Esophagus muscularis mucosa (tissue), 4 donors: ENCODE measurements at places on chromosomes 7 and 10. TPM values are rescaled to one million over a fixed set of nuclear protein-coding genes. Genes with fewer than 3 reads are reported as not detected.

GIMAP7 gene
- total RNA-seq: 20.4 TPM

RASA4 gene
- 32.0 TPM for total RNA-seq

CDC14C gene
- total RNA-seq: not detected

AQP1 gene
- 362 TPM for total RNA-seq

MAGI2 gene
- total RNA-seq: 22.3 TPM

PLEKHA1 gene
- 101 TPM for total RNA-seq

NUDT13 gene
- total RNA-seq: 1.3 TPM

GRIFIN gene
- not detected for total RNA-seq

MRPS24 gene
- total RNA-seq: 77.2 TPM

HHEX gene
- total RNA-seq: 8.3 TPM

RHOBTB1 gene
- total RNA-seq: 39.2 TPM

CALN1 gene
- total RNA-seq: not detected

OR2AE1 gene
- total RNA-seq: not detected

ABCB4 gene
- 1.0 TPM for total RNA-seq

DNA sequence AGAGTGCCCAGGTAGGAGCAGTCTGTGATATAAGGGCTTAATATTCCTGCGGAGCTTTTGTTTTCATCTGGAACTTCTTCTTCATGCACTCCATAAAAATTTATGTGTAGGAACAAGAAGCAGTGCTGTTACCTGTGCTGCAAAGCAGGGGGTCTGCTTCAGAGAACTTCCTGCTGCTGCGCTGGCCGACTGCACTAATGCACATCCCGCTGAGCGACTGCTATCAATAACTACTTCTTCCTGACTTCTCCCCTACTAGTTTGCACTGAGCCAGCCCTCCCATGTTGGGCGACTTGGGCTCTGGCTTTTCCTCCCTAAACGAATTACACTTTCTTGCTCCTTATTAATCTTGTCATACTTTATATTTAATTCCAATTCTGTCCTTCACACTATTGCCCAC is 150.3 kb downstream of the NEBL start:
- DNase-seq: no peak

DNA sequence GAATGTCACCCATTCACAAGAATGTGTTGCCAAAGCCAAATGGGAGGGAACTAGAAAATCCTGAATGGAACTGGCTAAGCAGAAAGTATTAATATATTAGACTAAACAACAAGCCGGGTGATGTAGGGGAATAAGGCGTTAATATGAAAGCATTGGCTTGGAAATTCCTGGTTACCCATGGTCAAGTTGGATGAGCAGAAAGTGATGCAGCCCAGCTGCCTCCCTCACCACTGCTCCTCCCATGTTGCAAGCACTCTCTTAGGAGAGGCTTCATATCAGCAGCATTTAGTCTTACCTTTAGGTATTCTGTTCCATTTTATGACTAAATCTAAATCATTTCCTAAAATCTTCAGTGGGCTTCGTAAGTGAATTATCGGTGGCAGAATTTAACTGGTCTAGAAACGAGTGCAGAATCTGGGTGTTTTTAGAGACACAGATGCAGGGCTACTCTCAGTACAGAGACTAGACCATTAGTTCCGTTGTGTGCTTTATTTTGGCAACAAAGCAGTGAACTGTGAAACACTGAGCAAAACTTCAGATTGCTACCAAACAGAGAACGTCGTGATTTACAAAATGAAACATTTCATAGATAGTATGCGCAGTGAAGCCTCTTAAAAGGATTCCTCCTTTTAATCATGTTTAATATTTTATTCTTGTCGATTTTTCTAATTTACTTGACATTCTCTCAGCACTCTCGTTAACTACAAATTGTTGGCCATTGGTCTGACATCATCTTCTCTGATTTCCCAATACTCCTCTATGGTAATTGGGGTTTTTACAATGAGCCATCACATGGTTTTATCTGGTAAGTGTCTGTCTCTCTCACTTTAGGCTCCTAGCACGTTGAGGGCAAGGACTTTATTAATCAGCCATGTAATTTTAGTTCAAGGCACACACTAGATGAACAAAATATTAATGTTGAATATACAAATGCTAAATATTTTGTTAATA is 22.0 kb upstream of the HGF start:
- no peak for DNase-seq

DNA sequence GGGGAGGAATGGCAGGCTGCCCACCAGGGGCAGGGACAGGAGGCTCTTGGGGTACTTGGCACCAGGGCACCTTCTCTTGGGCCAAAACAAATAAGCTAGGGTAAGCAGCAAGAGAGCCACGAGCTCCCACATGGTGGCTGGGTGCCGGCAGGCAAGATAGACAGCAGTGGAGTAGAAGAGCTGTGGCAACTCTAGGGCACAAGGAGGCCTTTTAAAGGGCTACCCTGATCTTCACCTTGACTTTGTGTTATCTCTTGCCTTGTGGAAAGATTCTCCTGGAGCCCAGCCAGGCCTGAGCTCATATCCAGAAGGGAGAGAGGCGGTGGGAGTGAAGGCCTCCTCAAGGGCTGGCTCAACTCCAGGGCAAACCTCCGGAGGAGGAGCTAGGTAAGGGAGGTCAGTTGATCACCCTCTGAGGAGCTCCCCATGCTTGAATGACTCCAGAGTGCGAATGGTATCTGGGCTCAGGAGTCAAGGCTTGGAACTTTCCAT is at the start of gene CYP17A1:
Gene CYP17A1 (minus strand): TSS at position 184 of the 492 bp plus-strand sequence. CDS start 52 bp downstream, at position 132.
- no peak for DNase-seq

DNA sequence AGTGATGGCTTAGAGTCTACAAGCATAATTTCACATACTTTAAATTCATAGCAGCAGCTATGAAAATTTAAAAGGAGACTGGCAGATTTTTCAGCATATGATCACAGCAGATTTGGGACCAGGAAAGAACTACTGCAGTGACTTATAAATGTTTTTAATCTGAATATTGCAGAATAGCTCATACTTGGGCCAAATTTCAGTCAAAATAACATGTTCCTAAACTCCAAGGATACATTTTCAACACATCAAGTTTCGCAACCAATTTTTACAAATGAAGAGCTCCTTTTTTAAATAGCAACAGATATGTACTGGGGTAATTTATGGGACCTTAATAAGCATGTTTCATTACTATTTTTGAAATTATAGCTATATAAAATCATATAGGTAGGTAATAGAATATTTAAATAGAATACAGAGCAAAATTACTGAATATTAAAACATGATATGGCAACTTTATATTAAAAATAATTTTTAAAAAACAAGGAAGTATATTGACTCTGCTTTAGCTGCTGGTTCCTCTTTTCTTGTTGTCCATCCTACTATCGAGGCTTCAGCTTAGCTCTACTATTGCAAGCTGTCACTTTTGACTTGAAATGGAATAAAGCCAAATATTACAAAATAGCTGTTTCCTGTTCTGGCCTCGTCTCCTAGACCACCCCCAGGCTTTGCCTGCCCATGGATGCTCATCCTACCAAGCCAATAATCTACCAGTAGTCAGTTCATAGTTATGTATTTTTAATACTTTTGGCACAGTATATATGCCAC is 123.1 kb downstream of the NRBF2 start:
- no peak for DNase-seq

DNA sequence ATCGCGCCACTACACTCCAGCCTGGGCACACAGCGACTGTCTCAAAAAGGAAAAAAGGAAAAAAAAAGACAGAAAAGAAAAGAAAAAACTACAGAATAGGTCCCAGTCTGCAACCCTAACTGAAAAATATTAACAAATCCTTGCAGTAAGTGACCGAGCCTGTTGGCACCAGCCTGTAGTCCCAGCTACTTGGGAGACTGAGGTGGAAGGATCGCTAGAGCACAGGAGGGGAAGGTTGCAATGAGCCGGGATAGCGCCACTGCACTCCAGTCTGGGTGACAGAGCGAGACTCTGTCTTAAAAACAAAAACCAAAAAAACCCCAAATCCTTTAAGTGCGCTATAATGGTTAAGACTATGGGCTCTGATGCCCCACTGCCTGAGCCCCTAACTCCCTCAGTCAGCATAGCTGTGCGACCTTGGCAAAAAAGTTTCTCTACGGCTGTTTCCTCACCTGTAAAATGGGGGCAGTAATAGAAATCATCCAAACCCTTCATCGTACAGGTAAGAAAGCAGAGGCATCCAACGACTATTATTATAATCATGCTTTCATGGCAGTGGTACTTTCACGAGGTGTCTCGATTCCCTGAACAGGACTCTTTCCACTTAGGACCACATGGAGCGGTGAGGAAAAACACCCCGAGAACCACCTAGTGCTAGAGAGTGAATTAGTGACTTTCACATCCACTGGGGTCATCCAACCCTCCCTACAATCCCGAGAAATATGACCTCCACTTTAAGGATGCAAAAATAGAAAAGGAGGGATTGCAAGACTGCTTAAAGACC is 755 bp downstream of the TOMM7 start:
- no peak for DNase-seq

GRCh38 chr10:125992254-125992653 is 95.9 kb downstream of the FANK1 start:
- DNase-seq: no peak

DNA sequence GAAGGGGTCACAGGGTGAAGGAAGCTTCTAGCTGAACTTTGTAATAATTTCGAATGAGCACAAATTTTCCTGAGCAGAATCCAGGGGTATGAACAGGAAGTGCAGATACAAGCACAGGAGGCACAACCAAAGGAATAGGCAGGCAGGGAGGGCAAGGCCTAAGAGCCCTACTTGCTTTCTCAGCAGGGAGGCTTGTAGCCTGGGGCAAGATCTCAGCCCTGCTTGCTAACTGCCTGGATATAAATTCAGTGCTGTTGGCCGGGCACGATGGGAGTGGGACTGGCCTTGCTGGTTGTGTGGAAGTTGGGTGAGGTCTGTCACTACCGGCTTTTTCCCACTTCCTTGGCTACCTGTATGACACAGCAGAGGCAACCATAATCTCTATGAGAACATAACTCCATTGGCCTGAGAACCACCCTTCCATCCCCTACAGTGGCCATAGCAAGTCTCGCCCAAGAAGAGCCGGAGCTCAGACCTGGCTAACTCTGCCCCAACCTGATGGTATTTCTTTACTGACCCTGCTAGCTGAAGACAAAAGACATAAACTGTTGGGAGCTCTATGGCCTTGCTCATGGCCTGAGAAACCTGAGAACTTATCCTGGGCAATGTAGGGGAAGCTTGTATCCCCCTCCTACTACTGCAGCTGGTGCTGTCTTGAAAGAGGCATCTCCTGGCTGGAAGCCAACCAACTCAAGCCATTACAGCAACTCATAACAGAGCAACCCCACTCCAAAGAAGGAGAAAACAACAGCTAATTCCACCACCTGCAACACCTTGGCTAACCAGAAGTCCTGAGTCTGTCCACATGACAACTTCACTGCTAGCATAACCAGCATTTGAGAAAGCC is 27.6 kb downstream of the CLDN12 start:
- DNase-seq: no peak

DNA sequence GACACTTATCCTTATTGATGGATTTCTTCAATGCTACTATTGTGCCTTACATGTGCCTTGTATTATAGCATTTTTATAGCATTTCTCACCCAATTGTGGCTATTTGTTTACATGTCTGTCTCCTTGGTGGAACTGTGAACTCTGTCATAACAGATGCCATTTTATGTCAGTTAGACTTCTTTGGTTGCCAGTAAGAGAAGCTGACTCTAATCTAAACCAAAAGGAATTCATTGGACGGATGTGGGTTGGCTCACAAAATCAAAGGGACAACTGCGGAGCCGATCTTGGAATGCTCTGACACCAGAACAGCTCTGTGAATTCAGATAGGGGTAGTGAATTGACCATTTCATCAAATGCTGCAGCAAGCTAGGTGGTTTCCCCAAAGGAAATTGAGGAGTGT is 15.0 kb downstream of the GARIN1A start:
- no peak for DNase-seq

GRCh38 chr7:157018997-157019608 is 8.6 kb upstream of the MNX1 start:
- DNase-seq: no peak

- DNase-seq: no peak
Measured at GRCh38 chr7:1053002-1053411, 8.7 kb downstream of the GPR146 start.

GRCh38 chr7:21334906-21335305 is 93.0 kb upstream of the SP4 start:
- DNase-seq: no peak

DNA sequence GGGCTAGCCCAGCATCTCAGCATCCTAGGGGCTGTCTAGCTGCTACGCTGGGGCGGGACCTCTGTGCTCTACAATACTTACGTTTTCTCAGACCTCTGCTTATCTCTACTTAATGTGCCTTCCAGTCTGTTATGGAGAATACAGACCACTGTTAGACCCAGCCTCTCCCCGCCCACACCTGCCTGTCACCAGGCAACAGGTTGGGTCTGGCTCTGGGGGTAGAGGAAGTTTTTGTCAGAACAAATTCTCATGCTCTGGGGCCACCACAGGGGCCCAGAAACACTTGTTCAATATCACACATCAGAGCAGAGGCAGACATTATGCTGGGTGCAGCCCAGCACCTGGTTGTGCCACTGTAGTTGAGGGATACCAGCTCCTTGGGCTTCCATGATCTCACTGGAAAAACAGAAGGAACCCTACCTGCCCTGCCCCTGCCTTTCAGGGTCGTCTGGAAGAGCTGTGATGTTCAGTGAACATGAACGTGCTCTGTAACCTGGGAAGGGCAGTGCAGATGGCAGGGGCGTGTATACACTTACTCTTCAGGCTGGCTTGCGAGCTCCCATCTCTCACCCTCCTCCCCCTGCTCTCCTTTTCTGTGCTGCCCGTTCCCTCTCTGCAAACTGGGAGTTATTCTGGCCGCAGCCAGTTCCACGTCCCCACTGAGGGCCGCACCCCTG is 135.2 kb upstream of the PODXL start:
- DNase-seq: peak; percentile 83

DNA sequence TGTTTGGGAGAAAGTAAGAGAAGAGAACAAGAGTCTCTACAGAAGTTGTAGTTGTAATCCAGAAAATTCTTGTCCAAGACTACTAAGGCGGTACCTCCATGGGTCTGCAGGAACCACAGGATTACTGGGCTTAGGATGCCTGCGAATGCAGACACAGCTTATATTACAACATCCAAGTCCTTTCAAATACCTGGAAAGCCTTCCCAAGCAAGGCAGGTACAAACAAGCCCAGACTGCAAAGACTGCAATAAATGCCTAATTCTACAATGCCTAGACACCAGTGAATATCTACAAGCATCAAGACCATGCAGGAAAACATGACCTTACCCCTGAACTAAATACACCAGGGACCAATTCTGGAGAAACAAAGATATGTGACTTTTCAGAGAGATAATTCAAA is 178.2 kb downstream of the ARL4A start:
- no peak for DNase-seq

- DNase-seq: peak; percentile 83
Measured at GRCh38 chr7:46530081-46530750, 609.1 kb upstream of the IGFBP3 start.

- DNase-seq: no peak
Measured at GRCh38 chr7:120949998-120950538, 509 bp upstream of the ING3 start.

DNA sequence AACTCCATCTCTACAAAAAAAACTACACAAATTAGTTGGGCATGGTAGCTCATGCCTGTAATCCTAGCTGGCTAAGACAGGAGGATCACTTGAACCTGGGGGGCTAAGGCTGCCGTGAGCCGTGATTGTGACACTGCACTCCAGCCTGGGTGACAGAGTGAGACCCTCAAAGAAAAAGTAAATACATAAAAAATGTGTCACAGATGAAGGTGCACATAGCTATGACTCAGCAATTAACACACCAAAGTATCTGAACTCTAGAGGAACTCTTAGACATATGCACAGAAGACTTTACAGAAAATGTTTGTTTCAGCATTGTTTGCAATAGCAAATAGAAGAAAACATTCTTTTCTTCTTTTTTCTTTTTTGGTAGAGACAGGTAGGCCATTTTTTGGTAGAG is 8.3 kb downstream of the C10orf62 start:
- DNase-seq: no peak

GRCh38 chr7:132160611-132161532 is 415.4 kb downstream of the PLXNA4 start:
- DNase-seq: no peak
